Effector memory CD4-positive, alpha-beta T cell (primary cell): ENCODE measurements at places on chromosomes 1 and 21.

DNA sequence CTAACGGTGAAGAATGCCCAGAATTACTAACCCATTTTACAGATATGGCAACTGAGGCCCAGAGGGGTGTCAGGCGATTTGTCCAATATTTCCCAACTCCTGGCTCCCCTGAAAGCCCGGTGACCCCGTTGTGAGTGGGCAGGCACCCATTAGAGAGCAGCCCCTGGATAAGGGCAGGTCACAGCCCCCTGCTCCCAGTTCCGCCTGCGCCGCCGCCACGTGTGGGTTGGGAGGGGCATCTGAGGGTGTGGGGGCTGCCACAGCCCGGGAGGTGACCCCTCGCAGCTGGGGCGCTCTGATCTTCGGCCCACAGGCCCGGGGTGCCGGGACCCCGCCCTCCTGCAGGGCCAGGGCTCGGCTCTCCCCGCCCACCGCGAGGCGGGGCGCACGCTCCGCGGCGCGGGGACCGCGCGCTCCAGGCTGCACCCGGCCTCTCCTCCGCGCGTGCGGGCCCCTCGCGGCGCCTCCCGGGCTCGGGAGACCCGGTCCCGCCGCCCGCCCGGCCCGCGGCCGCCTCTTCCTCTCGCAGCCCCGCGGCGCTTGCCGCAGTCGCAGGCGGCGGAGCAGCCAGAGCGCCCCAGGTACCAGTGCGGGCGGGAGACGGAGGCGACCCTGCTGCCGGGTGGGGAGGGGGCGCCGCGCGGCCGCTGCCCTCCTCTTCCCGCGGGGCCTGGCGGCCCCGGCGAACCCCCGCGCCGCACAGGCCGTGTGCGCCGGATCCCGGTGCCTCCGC, at the start of gene HTR6:
TSS of gene HTR6 (plus strand) at position 423 of the 733 bp plus-strand sequence. CDS start 879 bp downstream, outside the sequence.
- DNase-seq = peak; percentile 17

- DNase-seq = no peak
Observed at GRCh38 chr1:172254521-172255222, 165.8 kb upstream of the C1orf105 start.

GRCh38 chr1:111620441-111620971, 917 bp downstream of the RAP1A start:
- no peak for DNase-seq

- DNase-seq = no peak
Observed at GRCh38 chr1:201903135-201903534, 14.4 kb downstream of the SHISA4 start.

DNA sequence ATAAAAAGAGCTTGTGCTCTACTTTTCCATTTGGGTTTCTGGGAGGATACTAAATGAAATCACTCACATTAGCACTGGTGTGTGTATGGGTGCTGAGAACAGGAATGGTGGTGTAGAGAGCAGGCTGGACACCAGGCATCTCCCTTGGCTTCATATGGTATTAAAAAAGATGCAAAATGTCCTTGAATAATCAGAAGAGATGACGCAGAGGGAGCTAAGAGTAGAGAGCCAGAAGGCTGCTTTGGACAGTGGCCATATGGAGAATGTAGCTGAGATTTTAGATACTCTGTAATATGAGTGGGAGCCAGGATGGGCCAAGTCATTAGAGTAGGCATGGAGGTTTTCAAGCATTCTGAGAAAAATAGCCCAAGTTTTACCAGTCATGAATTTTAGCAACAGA, 112.3 kb upstream of the ZRANB2 start:
- no peak for DNase-seq

GRCh38 chr1:192749349-192749748, 59.5 kb upstream of the RGS2 start:
- DNase-seq = no peak

DNA sequence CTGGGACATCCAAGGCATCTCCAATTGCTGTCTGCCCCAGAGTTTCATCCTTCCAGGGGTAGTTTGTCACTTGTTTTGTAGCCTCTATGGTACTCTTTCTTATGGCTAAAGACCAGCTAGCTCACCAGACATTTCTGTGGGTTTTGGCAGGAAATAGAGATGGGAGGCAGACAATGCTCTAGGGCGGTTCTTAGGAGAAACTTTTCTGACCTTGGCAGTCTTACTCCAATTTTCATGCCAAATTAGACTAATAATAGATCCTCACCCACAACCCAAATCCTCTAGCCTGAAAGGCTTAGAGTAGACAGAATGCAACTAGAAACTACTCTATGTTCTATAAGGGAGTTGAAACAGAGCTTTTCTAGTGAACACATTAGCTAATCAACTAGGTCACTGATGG, 69.8 kb downstream of the LRIG2 start:
- no peak for DNase-seq

- DNase-seq = no peak
Observed at GRCh38 chr21:15264084-15264665, 199.4 kb upstream of the NRIP1 start.

DNA sequence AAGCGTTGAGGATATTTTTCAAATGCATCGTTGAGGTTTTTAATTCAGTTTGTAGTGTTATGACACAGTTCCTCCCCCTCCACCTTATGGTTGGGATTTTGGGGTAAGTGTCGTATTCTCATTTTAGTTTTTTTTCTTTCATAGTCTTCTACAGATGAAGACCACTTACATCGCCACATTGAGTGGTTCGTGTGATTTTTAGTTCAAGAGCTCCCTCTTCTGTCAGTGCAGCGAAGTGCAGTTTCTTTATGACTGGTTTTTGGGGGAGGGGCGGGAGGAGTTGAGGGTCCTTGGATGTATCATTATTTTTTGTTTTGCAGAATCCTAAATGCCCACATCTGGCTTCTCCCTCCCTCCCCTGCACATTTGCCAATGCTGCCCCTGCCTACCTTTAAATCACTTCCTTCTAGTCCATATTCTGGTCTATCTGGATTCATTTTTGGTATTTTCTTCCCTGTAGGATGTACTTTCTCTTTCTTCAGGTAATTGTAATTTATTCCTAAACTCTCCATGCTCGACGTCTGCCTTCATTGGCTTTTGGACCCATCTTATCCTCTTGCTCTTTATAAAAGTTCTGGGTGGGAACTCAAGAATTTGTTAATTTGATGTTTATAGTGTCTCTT, 433.1 kb downstream of the CAMTA1 start:
- peak; percentile 7 for DNase-seq

DNA sequence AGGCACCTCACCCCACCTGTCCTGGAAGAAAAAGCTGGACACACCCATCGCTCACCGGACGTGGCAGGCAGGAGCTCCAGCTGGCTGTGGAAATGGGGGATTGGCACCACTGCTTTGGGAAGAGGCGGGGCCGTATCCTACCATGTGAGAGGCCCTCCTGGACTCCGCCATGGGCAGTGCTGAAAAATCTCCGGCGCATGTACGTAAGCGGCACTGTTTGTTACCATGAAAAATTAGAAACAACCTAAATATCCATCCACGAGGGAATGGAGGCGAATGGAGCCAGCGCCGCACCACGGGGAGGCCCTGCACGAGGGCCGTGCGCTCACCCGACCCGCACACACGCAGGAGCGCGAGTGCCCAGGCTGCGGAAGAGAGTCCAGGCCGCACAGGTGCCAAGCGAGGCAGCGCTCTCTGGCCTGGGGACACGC, 3.1 kb downstream of the KRTAP10-8 start:
- no peak for DNase-seq

DNA sequence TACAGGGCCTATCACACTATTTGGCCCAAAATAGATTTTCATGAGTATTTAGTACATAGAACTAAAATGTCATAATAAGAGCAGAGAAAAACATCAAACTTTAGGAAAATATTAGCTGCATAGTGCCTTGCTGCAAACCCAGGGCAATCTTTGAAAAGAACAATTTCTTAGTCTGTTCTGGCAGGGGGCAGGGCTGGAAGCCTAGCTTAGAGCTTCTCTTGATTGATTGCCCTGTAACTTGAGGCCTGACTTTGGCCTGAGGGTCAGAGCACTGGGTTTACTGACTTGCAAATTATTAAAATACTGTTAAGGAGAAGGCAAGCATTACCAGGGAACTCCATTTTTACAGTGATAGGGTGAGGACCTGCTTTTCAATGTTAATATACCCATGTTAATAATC, 115.8 kb upstream of the SPAG17 start:
- no peak for DNase-seq

DNA sequence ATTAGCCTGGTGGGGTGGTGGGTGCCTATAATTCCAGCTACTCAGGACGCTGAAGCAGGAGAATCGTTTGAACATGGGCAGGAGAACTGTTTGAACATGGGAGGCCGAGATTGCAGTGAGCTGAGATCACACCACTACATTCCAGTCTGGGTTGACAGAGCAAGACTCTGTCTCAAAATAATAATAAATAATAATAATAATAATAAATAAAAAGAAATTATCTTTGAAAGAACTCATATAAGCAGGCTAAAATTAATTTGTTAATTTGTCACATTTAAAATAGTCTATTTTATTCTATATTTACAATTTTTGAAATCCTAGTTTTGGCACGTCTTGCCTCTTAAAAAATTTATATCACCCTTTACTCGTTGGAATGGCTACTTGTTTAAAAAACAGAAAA, 27.6 kb downstream of the CD247 start:
- DNase-seq = no peak

GRCh38 chr1:167634435-167634834, 4.4 kb downstream of the RCSD1 start:
- DNase-seq = no peak
